ENCODE measurements at places on chromosomes 3 and 15. TPM values are rescaled to one million over a fixed set of nuclear protein-coding genes. Genes with fewer than 3 reads are reported as not detected.
A peak's percentile ranks its signal among the peaks of the same experiment; 100 is the strongest.

GRCh38 chr3:140530603-140531002, 147.3 kb upstream of the TRIM42 start:
- no peaks in the 10 kb centered on the region for H3K36me3 ChIP-seq
- H3K27ac ChIP-seq, result no peak overlapping the region
- DNase-seq, result no peak
- peaks cover 1% of the 10 kb centered on the region for H3K27me3 ChIP-seq
- no peaks in the 10 kb centered on the region for H3K4me1 ChIP-seq

DNA sequence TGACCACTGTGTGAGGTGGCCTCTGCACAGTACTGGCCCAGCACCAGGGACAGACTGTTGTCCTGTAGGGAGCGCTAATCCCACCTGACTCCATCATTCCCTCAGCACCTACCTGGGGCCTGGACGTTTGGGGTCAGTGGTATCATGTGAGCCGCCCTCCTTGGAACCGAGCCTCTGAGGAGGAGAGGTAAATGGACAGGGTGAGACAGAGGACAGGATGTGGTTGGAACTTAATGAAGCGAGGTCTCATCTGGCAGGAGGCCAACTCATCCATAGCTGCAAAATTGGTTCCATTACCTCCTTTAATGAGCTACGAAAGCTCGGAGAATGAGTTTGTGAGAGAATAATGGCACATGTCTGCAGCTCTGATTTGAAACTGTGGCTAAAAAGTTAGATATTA, 13.9 kb downstream of the MAPKAPK3 start:
- DNase-seq, result no peak
- peaks cover 93% of the 10 kb centered on the region for H3K4me1 ChIP-seq
- H3K27ac ChIP-seq, result no peak overlapping the region
- no peak overlapping the region for H3K4me3 ChIP-seq

GRCh38 chr3:124984754-124985153, 50.2 kb upstream of the MUC13 start:
- no peaks in the 10 kb centered on the region for H3K36me3 ChIP-seq
- DNase-seq, result no peak
- H3K4me3 ChIP-seq, result no peak overlapping the region
- H3K4me1 ChIP-seq, result no peaks in the 10 kb centered on the region
- H3K27me3 ChIP-seq, result no peaks in the 10 kb centered on the region
- no peak overlapping the region for H3K27ac ChIP-seq

DNA sequence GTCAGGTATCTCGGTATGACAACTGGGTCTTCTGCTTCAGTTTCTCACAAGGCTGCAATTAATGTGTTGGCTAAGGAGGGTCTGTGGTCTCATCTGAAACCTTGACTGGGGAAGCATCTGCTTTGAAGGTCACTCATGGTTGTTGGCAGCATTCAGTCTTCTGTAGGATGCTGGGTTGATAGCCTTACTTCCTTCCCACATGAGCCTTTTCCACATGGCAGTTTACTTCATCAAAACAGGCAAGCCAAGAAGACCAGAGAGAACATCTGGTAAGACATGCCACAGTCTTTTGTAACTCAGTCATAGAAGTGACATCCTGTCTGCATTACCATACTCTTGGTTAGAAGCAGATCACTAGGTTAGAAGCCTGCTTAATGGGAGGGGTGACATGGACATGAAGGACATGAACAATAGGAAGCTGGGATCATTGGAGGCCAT, 49.5 kb downstream of the CMC1 start:
- peaks cover 22% of the 10 kb centered on the region for H3K4me1 ChIP-seq
- no peak overlapping the region for H3K4me3 ChIP-seq
- no peaks in the 10 kb centered on the region for H3K27me3 ChIP-seq
- peaks cover 2% of the 10 kb centered on the region for H3K36me3 ChIP-seq
- no peak overlapping the region for H3K27ac ChIP-seq

- peak overlapping the region; percentile 34 for H3K27ac ChIP-seq
- no peaks in the 10 kb centered on the region for H3K36me3 ChIP-seq
- no peak overlapping the region for H3K4me3 ChIP-seq
- DNase-seq, result no peak
These were observed 26.4 kb downstream of the ANXA2 start for GRCh38 chr15:60371175-60372051.

DNA sequence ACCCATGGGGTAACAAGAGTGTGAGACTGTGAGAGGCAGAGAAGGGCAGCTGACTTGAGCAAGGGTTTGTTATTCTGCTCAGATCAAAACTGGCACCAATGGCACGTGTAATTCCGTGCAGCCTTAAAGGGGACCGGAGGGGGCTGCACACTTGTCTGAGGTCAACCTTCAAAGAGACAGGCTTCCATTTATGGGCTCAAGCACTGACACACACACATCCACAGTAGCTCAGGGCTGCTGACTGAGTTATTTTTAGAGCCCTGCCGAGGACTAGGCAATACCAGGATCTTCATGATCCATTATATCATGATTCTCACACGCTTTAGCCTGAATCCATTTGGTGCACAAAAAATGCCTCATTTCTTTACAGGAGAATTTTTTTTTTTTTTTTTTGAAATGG, 20.6 kb upstream of the SPTBN5 start:
- H3K27ac ChIP-seq, result no peak overlapping the region
- peaks cover 8% of the 10 kb centered on the region for H3K36me3 ChIP-seq
- DNase-seq, result no peak

- no peak for DNase-seq
- H3K4me3 ChIP-seq, result no peak overlapping the region
- H3K27me3 ChIP-seq, result no peaks in the 10 kb centered on the region
- no peak overlapping the region for H3K27ac ChIP-seq
These were observed 258.9 kb upstream of the CFAP20DC start for GRCh38 chr3:59308684-59309083.

DNA sequence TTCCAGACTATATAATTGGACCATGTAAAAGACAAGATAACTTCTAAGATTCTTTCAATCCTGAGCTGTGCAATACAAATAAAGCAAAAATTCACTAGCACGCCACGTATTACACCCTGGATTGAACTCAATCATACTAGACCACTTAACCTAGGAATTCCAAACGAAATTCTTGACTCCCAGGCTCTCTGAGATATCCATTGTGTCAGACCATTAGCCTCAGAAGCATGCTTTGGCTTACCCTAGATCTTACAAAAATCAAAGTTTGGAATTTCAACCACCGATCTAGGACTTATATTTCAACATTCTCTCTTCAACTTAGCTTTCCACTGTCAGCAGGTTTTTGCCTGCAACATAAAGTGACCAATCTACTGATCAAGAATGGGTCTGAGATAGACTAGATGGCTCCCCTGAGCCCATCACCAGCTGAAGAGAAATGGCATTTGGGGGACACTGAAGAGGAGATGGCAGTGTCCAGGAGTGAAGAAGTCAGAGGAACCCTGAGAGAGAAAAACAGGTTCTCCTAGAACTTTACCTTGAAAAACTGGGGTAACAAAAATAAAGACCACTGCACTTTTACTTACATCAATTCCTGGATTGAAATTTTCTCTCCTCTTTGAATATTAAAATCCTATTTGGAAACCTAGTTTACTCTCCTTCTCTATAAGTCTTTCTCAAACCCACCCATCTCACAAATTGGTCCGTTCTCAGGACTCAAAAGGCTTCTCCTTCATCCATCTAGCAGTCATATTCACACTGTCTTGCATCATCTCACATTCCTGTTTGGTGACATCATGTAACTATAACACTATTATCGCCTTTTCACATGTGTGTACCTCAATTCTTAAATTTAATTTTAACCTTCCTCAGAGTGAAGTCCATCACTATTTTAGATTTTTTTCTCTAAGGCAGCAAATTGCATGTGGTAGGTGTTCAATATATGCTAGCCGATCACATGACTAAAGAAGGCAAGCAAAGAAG, 18.5 kb downstream of the CPNE4 start:
- no peak for DNase-seq
- H3K36me3 ChIP-seq, result no peaks in the 10 kb centered on the region
- H3K27ac ChIP-seq, result no peak overlapping the region

- no peaks in the 10 kb centered on the region for H3K27me3 ChIP-seq
- no peaks in the 10 kb centered on the region for H3K36me3 ChIP-seq
- no peaks in the 10 kb centered on the region for H3K4me1 ChIP-seq
- no peak for DNase-seq
These were observed 131.8 kb downstream of the NEK11 start for GRCh38 chr3:131158434-131158833.

DNA sequence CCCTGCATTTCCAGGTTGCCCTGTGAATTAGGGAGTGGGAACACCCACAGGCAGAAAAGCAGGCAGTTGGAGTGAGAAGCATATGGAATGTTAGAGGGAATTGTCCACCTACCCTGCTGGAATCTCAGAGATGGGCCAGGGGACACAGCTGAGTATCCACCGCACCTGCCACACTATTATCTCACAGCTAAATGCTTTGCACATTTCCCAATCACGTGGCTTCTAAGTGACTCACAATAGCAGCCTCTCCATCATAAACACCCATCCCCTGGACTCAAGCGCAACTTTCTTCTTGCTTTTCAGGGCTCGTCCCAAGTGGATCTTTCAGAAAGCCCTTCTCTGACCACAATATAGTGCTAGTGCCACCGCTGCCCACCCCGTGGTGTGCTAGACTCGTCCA, 389.0 kb upstream of the LMCD1 start:
- H3K4me3 ChIP-seq, result no peak overlapping the region
- no peaks in the 10 kb centered on the region for H3K27me3 ChIP-seq
- no peak for DNase-seq
- no peaks in the 10 kb centered on the region for H3K36me3 ChIP-seq

DNA sequence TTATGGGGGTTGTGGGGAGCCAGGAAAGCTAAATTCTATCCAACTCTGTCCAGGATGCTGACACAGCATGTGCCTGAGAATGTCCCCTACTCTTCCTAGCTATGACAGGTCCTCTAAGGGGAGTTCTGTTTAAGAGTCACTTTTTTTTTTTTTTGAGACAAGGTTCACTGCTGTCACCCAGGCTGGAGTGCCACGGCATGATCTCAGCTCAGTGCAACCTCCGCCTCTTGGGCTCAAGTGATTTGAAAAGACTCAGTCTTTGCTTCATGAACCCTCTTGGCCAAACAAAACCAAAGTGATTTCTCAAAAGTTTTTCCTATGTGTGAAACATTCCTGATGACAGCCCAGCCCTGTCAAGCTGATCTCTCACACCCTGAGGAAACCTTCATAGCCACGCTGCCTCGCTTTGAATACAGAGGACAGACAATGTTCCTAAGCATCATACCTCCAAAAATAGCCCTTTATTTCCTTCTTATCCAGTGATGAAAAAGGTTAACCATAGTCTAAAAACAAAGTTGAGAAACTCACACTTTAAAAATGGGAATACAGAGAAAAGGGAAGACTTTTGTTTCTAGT, 105.5 kb upstream of the PROK2 start:
- H3K4me3 ChIP-seq, result no peak overlapping the region
- DNase-seq, result no peak
- H3K4me1 ChIP-seq, result no peaks in the 10 kb centered on the region

GRCh38 chr15:78127882-78128281, 3.4 kb downstream of the CIB2 start:
- no peak overlapping the region for H3K4me3 ChIP-seq
- peaks cover 10% of the 10 kb centered on the region for H3K27me3 ChIP-seq
- H3K4me1 ChIP-seq, result peaks cover 24% of the 10 kb centered on the region
- no peak overlapping the region for H3K27ac ChIP-seq

GRCh38 chr15:58551764-58552504, 120.1 kb downstream of the LIPC start:
- H3K36me3 ChIP-seq, result no peaks in the 10 kb centered on the region
- no peak for DNase-seq
- no peak overlapping the region for H3K27ac ChIP-seq
- H3K4me1 ChIP-seq, result peaks cover 32% of the 10 kb centered on the region
- H3K27me3 ChIP-seq, result no peaks in the 10 kb centered on the region
- H3K4me3 ChIP-seq, result peak overlapping the region; percentile 56

GRCh38 chr3:70342149-70342548, 29.7 kb upstream of the MDFIC2 start:
- no peak overlapping the region for H3K4me3 ChIP-seq
- no peak overlapping the region for H3K27ac ChIP-seq
- no peak for DNase-seq
- H3K27me3 ChIP-seq, result peaks cover 15% of the 10 kb centered on the region
- H3K36me3 ChIP-seq, result no peaks in the 10 kb centered on the region

GRCh38 chr3:32078864-32079263, 27.6 kb upstream of the GPD1L start:
- no peak overlapping the region for H3K4me3 ChIP-seq
- DNase-seq, result no peak
- no peaks in the 10 kb centered on the region for H3K4me1 ChIP-seq
- peaks cover 8% of the 10 kb centered on the region for H3K27me3 ChIP-seq

GRCh38 chr3:39750712-39751111, 58.7 kb upstream of the MYRIP start:
- H3K4me3 ChIP-seq, result no peak overlapping the region
- no peak for DNase-seq
- peaks cover 7% of the 10 kb centered on the region for H3K27me3 ChIP-seq

GRCh38 chr15:70867911-70868467, 14.0 kb upstream of the LARP6 start:
- H3K4me3 ChIP-seq, result no peak overlapping the region
- no peak overlapping the region for H3K27ac ChIP-seq
- H3K4me1 ChIP-seq, result no peaks in the 10 kb centered on the region
- no peak for DNase-seq
- no peaks in the 10 kb centered on the region for H3K36me3 ChIP-seq

Gene TBL1XR1
- 179 TPM for total RNA-seq

Gene MTHFS
- 38.1 TPM for total RNA-seq

Gene FBXW12
- total RNA-seq, result not detected

Gene TMC3
- not detected for total RNA-seq

Gene CKMT1A
- total RNA-seq, result not detected

Gene SLC9C1
- not detected for total RNA-seq

Gene KNG1
- not detected for total RNA-seq

Measured in activated T-cell treated with anti-CD3 and anti-CD28 coated beads, Interleukin-2, amount 50 U/mL, for 72 hours (primary cell).